ENCODE measurements at places on chromosomes 1 and 21.

DNA sequence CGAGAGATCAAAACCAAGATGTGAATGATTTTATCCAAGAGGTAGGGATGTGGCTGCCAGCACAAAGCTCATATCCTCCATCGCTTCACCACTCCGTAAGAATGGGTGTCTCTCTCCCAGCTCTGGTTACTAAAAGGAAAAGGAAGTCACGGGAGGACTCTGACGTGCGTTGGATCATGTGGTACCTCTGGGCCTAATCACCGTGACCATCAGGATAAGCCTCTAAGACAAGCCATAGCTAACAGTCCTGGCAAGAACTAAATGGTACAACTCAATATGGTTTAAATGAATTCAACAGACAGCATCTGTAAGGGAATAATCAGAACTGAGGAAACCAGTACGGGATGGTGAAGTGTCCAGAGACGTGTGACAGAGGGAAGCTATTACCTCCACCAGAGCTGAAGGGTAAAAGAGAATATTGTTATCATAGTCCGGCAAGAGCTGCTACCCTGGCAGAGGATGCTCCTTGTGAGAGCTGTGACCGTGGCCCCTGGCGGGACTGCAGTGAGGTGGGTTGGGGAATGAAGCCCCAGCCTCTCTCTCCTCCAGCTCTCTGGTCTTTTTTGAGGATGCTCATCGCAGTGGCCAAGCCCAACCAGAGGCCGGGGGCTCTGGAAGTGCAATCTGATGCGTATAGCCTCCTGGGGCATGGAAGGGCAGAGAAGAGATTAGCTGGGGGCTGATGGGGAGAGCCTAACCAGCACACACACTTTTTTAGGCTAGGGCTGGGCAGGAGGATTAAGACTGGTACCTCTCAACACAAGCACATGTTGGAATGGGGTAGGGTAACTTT lies 54.2 kb downstream of the KIAA1614 start:
- DNase-seq, result no peak

DNA sequence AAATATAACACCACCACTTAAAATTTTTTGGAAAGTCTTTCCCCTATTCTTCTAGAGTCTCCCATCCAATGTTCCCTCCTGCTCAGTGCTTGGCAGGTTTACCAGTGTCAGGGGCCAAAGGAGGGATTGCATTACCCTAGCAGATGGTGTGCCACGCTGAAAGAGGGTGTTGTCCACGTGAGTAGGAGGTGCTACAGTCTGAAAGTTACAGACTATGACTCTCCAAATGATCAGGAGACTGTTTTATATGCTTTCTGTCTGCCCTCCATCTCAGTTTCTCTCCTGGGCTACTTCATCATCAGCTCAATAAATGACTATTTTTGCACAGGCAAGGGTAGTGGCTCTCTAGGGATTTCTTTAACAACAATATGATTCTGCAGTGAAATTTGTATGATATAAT lies 31.3 kb upstream of the ANGPTL7 start:
- DNase-seq, result no peak

GRCh38 chr1:226831953-226832352 lies 38.5 kb upstream of the PSEN2 start:
- no peak for DNase-seq

- no peak for DNase-seq
Observed at GRCh38 chr1:185432948-185433347, 115.9 kb upstream of the IVNS1ABP start.

- DNase-seq, result no peak
Observed at GRCh38 chr1:54937469-54937868, 43.0 kb upstream of the TMEM61 start.

Data from SW480 (cell line).